ENCODE measurements at places on chromosomes 5 and 9.

DNA sequence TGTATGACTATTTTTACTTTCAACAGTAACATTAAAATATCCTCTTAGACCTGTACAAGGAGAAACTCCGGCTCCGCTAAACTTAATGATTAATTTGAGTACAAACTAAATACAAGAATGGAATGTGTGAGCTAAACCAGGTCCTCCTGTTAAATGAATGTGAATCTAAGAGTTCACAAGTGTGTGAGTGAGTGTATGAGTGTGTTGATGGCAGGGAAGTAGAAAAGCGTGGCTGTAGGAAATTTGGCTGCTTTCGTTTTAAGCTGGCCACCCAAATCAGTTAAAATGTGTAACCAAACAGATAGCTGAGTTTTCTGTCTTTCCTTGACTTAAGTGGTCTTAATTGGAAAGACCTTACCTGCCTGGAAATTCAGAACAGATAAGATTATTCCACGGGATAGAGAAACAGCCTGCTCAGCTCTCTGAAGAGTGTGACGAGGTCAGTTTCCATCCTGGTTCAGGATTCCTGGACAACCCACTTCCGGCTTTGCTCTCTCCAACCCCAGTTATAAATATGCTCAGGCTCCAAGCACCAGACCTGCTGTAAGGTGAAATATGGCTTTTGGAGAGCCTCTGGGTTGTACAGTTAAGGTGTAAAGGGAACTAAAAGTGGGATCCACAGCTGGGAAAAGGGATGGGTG lies 908.6 kb upstream of the EDIL3 start:
- DNase-seq = no peak

DNA sequence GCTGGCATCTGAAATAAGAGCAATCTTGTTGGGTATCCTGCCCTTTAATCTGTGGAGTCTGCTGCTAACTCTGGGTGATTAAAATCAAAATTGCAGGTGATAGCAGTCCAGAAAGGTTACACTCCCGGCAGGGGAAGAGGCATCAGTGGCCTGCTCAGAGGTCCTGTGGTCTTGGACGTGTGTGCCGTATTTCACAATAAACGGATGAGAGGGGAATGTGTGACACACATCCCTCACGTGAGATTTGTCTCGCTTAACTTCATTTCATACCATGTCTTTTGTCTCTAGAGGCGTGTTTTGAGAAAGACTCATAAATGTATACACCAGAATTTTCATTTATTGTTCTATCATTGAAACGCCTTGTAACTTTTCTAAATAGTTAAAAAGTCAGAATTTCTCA lies 36.6 kb downstream of the FAM240B start:
- DNase-seq = no peak

- no peak for DNase-seq
Measured at GRCh38 chr9:137365056-137365455, 57.9 kb downstream of the EXD3 start.

DNA sequence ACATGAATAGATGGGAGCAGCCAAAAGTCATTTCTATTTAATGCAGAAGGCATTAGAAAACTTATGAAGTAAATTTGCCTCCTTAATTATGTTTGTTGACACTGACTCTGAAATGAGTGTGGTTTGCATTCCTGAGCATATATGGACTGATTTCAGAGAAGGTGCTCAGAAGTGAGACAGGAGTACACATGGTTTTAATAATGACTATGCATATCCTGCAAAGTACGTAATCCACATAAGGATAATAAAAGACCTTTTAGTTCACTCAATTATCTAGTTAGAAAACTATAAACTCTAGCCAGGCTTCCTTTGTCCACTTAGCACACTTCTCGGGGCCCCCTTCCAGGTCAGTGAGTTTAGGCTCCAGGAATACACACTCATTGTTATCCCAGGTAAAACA lies 75.7 kb upstream of the SNX2 start:
- DNase-seq = no peak

DNA sequence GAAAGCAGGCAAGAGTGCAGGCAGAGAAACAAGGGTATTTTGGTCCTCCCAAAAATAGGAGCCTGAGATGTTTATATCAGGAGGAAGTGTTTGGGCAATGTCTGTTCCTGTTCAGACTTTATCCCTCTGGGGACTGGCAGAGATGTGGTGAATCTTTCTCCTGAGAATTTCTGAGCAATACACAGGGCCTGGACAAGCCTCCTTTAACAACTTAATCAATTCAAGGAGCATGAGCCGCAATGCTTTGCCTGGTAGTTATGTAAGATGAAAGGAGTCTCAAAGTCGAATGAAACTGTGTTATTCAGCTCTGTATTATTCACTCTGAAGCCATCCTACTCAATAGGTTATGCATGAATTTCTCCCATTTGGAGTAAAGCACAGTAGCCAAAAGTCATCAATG lies 365.6 kb downstream of the MAN2A1 start:
- no peak for DNase-seq

DNA sequence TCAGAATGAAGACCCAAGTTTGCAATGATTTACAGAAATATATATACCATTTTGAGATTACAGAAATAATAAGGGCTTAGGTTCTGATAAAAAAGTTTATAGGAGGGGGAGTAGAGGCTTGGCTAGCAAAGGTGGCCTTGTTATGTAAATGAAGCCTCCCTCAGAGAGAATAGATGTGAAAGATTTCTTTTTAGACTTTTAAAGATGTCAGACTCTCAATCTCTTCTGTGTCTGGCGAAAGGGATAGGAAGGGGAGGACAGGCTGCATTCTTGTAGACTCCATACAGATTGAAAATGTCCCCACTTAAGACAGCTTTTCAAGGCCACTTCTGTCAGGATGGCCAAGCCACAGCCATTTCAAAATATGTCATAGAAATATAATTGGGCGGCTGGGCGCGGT lies 63.1 kb upstream of the CLINT1 start:
- no peak for DNase-seq

DNA sequence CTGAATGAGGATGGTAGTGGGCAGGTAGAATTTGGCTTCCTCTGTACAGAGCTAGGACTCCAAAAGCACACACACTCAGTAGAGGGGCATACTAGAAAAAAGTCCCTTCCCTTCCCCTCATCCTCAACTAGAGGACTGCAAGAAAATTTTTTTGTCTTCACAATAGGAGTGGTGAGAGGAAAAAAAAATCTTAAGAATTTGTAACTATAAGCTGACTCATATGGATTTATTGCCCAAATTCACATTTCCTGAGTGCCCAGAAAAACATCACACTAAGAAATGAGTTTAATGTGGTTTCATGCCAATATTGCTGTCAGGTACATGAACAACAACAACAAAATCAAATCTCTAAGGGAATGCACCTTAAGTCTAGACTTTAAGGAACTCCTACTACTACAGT lies 43.7 kb downstream of the RANBP6 start:
- no peak for DNase-seq
